Calu3 (cell line): ENCODE measurements at places on chromosomes 3 and 15. TPM values are rescaled to one million over a fixed set of nuclear protein-coding genes. Genes with fewer than 3 reads are reported as not detected.

DNA sequence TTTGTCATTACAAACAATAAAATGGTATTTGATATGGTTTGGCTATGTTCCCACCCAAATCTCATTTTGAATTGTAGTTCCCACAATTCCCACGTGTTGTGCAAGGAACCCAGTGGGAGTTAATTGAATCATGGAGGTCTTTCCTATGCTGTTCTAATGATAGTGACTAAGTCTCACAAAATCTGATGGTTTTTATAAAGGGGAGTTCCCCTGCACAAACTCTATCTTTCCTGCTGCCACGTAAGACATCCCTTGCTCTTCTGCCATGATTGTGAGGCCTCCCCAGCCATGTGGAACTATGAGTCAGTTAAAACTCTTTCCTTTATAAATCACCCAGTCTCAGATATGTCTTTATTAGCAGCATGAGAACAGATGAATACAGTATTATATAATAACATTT is 15.4 kb upstream of the AADAC start:
- DNase-seq: no peak

- no peak for DNase-seq
Observed at GRCh38 chr3:106121491-106122289, 252.9 kb upstream of the CBLB start.

DNA sequence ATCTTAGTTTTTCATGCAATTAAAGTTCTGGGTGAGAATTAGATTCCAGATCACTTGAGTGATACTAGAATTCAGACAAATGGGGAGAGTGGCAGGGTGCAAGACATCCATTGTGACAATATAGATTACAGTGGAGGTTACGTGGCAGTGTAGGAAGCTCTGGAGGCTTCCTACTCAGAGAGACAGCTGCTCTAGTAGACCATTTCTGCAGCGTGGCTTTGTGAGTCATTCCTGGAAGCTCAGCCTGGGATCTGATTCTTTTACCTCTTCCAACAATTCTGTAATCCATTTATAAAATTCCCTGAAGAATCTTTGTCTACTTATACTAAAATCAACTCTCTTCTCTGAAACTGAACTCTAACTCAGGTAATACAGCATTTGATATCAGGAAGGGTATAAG is 90.4 kb upstream of the ASB14 start:
- DNase-seq: no peak

- no peak for DNase-seq
Observed at GRCh38 chr3:182703233-182703632, 90.1 kb upstream of the ATP11B start.

DNA sequence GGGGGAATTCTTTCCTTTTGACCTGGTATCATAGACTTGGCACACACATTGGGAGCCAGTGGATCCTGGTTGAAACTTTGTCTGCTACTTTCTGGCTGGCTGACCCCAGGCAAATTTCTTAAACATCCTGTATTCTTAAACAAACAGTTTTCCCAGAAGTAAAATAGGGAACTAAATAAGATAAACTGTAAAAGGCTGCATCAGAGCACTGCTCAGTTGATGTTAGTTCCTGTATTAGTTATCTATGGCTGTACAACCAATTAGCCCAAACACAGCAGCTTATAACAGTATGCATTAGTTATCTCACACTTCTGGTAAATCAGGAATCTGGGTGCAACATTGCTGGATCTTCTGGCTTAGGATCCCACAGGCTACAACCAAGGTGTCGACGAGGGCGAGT is 73.1 kb upstream of the SLCO3A1 start:
- DNase-seq: no peak

DNA sequence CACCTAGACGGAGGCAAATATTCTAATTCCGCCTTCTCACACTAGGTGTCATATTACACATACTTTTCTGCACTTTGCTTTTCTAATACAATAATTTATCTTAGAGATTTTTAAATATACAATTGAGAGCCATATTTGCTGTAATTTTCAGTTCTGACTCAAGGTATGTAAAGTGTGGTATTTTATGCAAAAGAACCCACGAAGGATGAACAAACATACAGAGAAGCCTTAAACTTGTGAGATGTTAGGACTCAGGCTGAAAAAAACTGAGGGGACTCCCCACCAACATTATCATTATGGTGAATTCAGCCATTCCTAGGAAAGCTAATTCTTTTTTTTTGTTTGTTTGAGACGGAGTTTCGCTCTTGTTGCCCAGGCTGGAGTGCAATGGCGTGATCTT is 9.6 kb downstream of the ZBTB11 start:
- DNase-seq: no peak

The RASL12 gene
- 0.12 and 0.39 TPM in 2 replicates for total RNA-seq

The KNG1 gene
- total RNA-seq: not detected in 2 replicates

The ATR gene
- 58.1 and 70.5 TPM in 2 replicates for total RNA-seq
